ENCODE measurements at places on chromosomes 1 and 21. TPM values are rescaled to one million over a fixed set of nuclear protein-coding genes. Genes with fewer than 3 reads are reported as not detected.
A peak's percentile ranks its signal among the peaks of the same experiment; 100 is the strongest.

GRCh38 chr1:2303781-2304180 lies 75.7 kb downstream of the SKI start:
- no peak for DNase-seq

- DNase-seq: no peak
Measured at GRCh38 chr21:45086337-45086958, 12.1 kb downstream of the ADARB1 start.

GRCh38 chr1:208134491-208134890 lies 109.7 kb downstream of the PLXNA2 start:
- DNase-seq: peak; percentile 45

DNA sequence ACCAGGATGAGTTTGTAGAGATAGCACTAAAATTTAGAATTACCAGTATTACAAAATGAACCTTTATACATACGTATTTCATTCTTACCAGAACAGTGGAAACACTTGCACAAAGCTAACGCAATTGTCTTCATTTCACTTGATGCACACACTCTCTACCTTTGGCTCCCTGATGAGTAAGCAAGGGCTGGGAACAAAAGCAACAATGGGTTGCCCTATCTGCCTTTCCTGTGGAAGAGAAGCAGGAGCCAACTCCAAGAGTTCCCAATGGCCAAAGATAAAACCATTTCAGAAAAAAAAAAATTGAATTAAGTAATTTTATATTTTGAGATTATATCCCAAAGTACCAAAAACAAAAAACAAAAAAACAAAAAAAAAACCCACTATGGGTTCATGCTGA lies 344.1 kb upstream of the GREM2 start:
- DNase-seq: no peak

DNA sequence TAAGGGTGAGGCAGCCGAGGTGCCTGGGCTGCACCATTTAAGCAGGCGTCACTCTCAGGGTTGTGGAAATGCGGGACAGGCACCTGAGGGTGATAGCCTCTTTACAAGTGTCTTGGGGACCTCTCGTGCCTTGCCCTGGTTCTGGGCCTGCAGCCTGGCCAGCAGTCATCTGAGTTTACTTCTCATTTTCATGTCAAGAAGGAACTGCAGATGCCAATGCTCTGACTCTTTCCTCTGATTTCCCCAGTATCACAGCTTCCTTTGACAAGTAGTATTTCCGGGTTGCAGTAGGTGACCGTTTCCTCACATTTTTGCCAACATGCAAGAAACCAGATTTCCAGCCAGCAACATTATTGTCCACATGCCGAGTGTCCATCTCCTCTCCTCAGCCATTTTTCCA lies 286.9 kb downstream of the DISC1 start:
- DNase-seq: no peak

DNA sequence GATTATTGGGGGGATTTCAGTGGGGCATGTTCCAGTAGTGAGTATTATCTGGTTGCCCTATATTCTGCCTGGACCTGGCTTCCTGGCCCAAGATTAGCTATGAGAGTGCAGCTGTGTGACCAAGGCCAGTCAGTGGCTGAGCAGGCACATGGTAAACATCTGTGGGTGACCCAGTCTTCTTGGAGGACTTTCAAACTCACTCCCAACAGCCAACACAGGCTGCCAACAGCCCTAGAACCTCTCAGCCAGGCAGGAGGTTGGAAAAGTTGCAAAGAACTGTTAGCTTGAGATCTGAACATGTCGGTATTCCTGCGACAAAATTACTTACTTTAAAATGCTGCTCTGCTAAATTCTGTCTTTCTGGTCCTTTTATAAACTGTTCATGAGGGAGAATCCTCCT lies 192.4 kb downstream of the TGFBR3 start:
- DNase-seq: peak; percentile 45

- no peak for DNase-seq
Measured at GRCh38 chr1:37867784-37868183, 8.4 kb upstream of the MTF1 start.

- DNase-seq: no peak
Measured at GRCh38 chr1:40786171-40786994, 2.8 kb downstream of the KCNQ4 start.

- DNase-seq: peak; percentile 67
Measured at GRCh38 chr1:230713915-230714764, at the start of gene AGT. Gene AGT, minus strand, starts transcription at chr1:230714122. Its CDS starts 3,299 bp downstream, at chr1:230710823.

DNA sequence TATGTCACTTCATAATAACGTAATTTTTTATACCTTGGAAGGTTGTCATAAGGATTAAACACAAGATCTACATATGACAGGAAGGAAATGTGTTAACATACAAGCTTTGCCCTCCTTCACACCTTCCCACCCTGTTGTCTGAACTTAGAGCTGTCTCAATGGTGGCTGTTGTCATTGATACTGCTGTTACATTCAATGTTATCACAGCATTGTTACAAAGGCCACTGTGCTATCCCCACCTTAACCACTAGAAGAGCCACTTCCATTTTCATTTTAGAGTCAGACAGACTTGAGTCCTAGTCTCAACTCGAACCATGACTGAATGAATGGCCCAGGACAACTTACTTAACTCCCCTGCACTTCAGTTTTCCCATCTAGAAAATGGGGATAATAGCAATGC lies 31.2 kb downstream of the TAS1R2 start:
- no peak for DNase-seq

DNA sequence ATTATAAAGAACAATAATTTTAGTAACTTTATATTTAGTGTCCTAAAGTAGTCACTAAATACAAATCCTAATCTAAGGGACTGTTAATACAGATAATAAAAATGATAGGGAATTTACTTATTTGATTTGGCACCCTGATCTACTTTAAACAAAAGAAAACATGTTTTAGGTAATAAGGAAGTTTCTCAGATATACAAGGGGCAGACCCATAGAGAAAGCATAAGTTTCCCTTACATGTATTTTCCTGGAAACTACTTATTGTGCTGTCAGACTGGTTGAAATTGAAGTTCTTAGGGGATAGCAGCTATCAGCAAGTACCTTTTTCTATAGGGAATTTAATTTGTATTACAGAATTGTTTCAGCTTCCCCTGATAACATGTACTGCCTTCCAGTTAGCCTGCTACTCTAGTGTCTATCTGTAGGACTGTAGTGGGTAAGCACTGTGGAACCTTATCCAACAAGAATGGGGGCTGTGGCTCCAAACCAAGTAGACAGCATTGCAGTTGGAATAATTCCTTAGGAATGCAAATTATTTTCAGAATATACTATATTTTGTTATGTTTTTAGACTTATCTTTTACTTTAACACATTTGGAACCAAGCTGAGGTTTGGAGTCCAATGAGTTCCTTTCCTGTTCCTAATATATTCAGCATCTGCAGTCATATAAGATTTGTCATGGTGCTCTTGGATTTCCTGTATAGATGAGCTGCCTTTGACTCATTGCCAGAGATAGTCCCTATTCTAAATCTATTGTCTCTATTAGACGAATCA lies 14.7 kb downstream of the MSH4 start:
- no peak for DNase-seq

DNA sequence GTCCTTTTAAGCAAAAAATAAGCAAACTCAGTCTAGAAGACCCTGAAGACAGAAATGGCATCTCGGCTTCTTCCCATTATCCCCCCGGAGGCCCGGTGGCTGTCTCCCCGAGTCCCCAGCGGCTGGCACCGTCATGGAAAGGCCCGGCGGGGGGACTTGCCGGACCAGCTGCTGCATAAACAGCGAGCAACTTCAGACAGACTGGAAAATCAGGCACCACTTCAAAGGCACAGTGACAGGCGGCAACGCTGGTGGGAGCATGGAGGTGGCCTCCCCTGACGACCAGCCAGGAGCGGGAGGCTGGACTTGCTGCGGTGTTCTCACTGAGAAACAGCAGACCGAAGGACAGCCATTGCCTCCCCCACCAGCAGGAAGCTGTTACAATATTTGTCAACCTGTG lies 18.4 kb upstream of the C1QA start:
- no peak for DNase-seq

- no peak for DNase-seq
Measured at GRCh38 chr1:38534473-38534823, 325.1 kb downstream of the RRAGC start.

DNA sequence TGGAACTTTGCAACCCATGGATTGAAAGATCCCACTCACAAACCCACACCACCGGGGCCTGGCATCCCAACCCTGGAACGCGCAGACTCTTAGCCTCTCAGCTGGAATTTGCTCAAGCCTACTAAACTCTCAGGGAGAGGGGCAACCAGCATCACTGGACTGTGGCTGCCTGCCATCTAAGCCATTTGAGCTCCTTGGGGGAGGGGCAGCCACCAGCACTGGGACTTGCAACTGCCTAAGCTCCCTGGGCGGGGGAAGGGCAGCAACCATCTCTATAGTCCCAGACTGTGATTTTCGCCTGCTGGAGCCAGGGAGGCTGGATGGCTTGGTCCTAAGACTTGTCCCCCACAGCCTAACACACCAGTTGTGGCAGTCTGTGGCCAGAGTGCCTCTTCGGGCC lies 122.3 kb downstream of the SNX7 start:
- no peak for DNase-seq

- DNase-seq: no peak
Measured at GRCh38 chr1:99084562-99084961, 79.9 kb upstream of the PLPPR5 start.

GRCh38 chr1:241012708-241013340 lies 344.2 kb downstream of the RGS7 start:
- DNase-seq: no peak

- no peak for DNase-seq
Measured at GRCh38 chr21:15976807-15977206, 247.0 kb downstream of the USP25 start.

DNA sequence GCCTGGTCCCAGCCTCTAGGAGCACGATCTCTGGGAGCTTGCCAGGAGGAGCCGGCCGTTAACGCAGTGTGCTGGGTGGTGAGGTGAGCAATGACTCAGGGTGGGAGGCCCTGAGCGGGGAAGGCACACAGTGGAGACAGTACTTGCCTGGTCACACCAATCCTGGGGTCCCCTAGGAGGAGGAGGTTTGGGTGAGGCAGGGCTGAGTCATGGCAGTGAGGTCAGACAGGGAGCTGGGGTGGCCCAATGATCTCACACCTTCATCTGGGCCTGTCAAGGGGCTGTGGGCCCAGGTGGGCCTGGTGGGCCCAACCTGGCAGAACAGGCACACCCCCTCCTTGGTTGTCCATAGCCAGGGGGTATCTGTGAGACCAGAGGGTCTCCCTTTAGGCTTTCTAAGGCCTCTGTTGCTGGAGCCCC lies 8.6 kb upstream of the EDN2 start:
- peak; percentile 59 for DNase-seq

DNA sequence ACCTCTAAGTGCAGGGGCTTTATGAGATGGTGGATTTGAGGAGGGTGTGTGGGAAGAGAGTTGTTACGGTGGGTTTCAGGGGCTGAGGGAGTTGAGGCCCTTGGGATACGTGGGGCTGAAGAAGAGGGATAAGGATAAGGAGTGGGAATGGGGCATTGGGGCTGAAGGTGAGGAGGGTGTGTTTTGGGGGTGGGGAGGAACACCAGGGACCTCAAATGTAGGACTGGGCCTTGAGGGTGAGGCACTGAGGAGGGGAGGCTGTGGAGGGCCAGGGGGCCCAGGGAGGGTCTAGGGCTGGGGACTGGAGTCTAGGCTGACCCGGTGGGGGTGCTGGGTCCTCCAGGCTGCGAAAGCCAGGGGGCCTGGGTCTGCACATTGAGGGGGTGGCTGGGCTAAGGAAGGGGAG lies 1.2 kb upstream of the PLEKHM2 start:
- no peak for DNase-seq

DNA sequence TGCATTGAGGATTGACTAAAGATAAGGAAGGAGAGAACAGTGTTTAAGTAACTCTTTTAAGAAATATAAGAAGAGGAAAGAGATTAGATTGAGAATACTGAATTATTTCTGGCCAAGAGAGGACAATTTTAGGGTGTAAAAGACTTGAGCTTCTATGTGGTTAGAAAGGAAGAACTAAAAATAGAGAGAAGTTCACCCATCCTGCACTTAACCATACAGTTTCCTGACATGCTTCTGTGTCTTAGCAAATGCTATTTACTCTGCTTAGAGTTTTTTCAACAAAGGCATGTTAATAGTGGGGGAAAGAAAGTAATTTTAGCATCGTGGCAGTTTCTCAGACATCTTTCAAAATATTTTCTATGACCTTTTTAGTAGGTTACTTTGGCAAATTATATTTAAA lies 122.8 kb upstream of the GPR52 start:
- DNase-seq: no peak

DNA sequence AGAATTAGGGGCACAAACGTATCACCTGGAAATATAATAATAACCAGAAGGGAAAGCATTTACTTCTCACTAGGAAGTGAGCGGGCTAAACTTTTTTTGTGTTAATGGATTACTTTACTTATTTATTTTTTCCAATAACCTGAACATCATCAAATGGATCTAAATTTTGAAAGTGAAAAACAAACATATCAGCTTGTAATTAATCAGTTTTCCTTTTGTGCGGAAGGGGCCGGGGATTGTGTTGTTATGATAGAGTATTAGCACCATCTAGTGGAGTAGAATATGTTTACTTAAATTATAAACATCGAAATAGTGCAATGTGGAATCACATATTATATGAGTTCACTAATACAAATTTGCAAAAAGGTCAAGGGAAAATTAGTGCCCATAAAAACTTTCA lies 9.0 kb downstream of the CFH start:
- DNase-seq: peak; percentile 29

DNA sequence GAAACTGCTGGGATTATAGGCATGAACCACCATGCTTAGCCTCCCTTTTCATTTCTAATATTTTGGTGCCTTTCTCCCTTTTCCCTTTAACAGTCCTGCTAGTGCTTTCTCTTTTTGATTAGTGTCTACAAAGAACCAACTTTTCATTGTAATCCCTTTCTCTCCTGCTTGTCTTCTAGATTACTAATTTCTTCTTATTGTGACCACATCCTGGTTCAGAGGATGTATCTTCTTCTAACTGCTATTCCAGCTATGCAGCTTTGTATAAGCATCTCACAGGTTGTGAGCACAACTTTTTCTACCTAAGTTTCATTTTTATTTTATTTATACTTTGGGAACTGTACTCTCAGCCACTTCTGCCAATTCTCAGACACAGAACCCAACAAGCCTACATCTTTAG lies 14.7 kb downstream of the ZNF648 start:
- no peak for DNase-seq

DNA sequence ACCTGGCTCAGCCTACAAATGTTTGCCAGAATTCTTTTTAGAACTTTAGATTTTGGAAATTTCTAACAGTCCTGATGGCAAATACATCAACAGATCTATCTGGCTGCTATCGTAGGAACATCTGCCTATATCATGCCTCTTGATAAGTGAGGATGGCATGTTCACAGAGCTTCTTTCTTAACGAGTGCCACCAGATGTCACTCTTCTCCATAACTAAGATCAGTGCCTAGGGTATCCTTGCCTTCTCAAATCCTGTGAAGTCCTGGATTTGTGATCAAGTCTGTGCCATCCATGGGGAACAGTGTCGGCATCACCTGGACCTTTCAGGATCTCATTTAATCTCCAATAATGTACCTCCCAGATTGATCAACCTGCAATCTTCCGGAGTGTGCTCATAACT lies 36.5 kb upstream of the CD5L start:
- no peak for DNase-seq

GRCh38 chr21:17185674-17186073 lies 327.2 kb upstream of the CXADR start:
- no peak for DNase-seq

DARS2 gene
- 11.5 TPM for total RNA-seq

HENMT1 gene
- total RNA-seq: 4.2 TPM

ARHGAP30 gene
- 5.6 TPM for total RNA-seq

GCSAML gene
- total RNA-seq: 0.42 TPM

ANGPTL3 gene
- total RNA-seq: not detected

ABCA4 gene
- total RNA-seq: 0.32 TPM

FCGR2B gene
- total RNA-seq: 4.2 TPM

OR10K2 gene
- not detected for total RNA-seq

Data from ovary (tissue), 10 donors.